Activated CD4-positive, alpha-beta T cell treated with anti-CD3 and anti-CD28 coated beads for 36 hours (primary cell): ENCODE measurements at places on chromosomes 6 and 20.

DNA sequence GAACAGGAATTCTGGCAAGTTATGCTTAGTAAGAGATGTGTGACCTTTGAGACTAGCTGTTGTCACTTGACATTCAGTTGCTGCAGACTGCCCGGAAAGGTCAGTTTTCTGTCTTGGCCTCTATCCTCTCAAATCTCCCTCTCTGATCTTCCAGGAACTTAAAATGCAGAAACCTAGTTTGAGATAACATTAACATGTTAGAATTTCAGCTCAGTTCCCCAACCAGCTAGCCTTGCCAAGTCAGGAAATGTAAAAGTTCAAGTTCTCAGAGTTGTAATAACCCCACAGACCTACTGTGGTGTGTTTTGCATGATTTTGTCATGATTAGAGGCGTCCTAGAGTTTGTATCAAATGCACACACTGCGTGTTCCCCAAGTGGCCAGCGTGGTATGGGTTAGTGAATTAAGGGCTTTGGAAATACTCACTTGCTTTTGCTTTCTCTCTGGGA, 46.6 kb downstream of the DUSP22 start:
- peak; percentile 42 for DNase-seq

DNA sequence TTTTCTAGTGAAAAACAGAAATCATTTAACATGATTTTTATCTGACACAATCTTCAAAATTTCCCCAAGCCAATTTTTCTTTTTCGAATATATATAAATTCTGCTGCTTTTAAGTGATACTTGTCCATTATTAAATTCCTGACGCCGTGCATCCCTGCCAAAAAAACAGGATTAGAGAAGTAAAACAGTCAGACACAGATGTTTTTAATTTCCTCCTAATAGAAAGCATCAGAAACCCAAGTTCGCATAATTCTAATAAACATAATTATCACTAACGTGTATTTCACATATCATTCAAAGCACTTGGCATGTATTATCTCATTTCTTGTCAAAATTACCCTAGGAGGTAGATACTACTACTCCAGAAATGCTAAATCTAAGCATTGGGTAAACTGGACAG, 179.5 kb downstream of the ZFP64 start:
- no peak for DNase-seq

GRCh38 chr6:40583709-40584108, 3.5 kb downstream of the LRFN2 start:
- DNase-seq, result no peak

DNA sequence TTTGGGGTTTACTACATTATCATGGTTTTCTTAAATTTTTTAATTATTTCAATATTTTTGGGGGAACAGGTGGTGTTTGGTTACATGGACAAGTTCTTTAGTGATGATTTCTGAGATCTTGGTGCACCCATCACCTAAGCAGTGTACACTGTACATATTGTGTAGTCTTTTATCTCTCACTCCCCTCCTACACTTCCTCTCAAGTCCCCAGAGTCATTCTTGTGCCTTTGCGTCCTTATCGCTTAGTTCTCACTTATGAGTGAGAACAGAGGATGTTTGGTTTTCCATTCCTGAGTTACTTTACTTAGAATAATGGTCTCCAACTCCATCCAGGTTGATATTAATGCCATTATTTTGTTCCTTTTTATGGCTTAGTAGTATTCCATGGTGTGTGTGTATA, 130.9 kb upstream of the CD93 start:
- DNase-seq, result no peak

DNA sequence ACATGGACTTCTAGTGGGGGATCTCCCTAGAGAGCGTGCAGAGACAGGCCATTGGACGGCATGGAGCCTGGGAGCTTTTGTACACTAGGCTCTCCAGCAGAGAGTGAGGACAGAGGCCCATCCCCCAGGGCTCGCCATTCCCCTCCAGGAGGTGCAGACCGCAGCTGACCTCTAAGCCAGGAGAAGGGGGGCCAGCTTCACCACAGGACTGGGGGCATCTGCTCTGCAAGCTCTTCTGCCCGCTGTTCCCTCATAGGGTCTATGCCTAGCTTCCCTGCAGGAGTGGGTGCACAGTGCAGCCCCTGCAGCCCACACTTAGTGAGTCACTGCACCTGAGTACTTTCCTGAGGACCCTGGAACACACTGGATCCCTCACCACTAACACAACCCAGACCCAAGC, 94.4 kb downstream of the FHL5 start:
- no peak for DNase-seq

- DNase-seq, result no peak
These were observed 539.3 kb upstream of the AGPAT4 start for GRCh38 chr6:161813156-161813555.

GRCh38 chr6:44665143-44665542, 277.6 kb downstream of the CDC5L start:
- DNase-seq, result no peak

- no peak for DNase-seq
These were observed 1.3 kb downstream of the CEP85L start for GRCh38 chr6:118649918-118650581.

DNA sequence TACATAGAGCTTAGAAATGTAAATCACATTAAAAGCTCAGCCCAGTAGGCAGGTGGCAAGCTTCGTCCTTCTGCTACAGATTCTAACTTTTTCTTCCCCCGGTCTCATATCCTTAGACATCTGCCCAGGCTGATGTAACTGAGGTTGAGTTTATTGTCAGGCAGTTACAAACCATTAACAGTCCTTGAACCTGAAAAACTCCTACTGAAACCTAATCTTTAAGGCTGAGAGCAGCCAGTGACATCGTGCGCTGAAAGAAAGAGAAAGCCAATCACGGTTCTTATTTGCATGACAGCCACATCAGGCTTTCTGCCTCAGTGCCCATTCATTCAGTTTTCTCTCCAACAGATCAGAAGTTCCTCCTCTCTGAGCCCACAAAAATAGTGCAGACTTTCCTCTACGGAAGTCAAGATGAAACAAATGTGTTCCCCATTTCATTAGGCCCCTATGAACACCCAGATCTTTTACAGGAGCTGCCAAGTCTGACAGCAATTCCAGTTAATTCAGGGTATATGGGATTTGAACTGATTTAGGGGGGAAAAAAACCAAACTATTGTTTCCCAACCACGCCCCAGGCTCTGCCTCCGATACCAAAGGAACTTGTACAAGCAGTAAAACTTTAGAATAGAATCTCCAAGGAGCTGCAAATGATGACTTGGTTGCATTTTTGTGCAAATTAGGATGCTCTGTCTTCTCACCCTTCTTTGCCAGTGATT, at the start of gene NHSL1:
Gene NHSL1 (minus strand): TSS at position 192 of the 716 bp plus-strand sequence. CDS start 204 bp downstream, outside the sequence.
- no peak for DNase-seq

- no peak for DNase-seq
These were observed 741.4 kb downstream of the HACE1 start for GRCh38 chr6:104118274-104118673.

DNA sequence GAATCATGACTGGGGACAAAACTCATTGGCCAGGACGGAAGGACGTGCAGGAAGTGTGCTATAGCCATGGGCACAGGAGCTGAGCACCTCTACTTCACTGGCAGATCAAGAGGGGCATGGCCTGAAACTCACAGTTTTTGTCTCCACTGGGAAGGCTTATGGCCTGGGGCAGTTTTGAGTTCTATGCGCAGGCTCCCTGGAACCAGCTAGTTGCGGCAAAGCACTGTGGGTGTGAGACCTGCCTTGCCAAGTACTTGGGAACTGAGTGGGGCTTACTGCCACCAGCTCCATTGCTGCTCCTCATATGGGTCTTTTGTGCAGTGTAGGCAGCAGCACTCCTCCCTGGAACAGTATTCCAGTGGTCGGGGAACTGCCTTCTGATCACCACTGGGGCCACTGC, 282.6 kb upstream of the EYS start:
- DNase-seq, result no peak
